ENCODE measurements at places on chromosomes 6 and 20.

- no peak for DNase-seq
Observed at GRCh38 chr6:45591890-45592289, 214.2 kb upstream of the SUPT3H start.

GRCh38 chr6:159390381-159390780, 221.2 kb downstream of the FNDC1 start:
- DNase-seq = no peak

DNA sequence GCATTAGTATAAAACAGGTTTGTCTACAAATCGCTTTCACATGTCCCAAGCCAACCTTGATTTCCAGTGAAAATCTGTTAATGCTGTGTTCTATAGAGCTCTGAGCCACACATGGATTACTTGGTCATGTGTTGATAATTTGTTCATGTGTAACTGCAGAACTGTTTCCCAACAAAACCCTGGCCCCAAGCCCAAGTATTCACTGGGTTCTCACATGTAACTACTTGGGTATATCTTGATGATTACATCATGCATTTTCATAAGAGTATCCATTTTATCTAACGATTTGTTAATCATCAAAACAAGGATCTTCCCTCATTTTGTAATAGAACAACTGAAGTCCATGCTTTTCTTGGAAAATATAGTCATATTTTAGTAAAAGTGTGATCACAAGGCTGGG, 657.6 kb downstream of the PRKN start:
- no peak for DNase-seq

DNA sequence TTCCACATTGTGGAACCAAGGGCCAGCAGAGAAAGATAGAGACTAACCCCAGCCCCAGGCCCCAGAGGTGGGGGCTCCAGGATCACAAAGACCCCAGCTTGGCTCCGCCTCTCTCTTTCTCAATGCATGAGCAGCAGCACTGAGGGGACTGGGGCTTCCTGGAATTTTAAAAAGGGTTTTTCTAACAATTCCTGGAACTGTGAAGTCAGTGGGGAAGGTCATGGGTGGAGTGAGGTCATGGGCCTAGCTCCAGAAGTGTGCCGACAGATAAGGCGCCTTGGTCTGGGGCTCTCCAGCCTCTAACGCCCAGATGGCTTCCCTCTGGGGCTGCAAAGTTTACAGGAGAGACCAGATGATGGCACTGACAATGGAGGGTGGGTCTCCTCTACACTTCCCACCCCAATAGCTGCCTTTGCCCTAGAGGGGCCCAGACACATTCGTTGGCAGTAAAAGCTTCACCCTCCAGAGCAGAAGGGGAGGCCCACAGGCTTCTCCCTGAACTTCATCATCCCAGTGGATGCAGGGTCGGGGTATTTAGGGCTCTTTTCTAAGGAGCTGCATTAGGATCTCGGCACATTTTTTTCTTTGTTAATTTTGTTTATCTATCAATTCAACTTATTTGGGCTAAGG, 46.9 kb upstream of the CD93 start:
- DNase-seq = no peak

- no peak for DNase-seq
Observed at GRCh38 chr6:81772741-81773140, 20.3 kb upstream of the TENT5A start.

GRCh38 chr6:652865-653264, 4.0 kb downstream of the HUS1B start:
- no peak for DNase-seq

DNA sequence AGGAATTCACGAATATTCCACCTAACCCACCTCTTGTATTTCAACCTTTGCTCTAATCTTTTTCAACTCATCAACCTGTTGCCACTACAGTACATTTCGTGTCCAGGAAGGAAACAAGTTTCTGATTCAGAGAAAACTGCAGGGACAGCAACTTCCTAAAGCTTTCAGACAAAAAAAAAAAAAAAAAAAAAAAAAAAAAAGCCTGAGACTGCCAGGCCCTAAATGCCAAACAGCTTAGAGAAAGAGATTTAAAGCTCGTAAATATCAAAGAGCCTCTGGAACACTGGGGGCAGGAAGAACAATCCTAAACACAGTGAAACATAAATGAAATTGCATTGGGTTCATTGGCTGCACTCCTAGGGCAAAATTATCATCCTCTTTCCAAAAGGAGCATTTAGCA, 411.2 kb upstream of the SPTLC3 start:
- no peak for DNase-seq

DNA sequence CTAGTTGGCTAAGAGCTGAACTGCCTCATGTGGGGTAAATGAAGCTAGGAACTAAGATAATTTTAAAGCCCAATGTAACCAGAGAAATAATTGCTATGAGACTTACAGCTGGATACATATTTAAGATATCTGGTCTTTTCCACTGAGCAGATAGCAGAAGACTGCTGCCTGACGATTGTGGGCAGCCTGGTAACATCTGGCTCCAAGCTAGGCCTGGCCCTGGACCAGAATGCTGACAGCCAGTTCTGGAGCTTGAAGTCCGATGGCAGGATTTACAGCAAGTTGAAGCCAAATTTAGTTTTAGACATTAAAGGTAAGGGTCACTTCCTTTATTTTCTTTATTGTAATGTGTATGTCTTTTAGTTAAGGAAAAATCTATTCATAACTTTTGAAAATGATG, 65.7 kb downstream of the RTN4IP1 start:
- no peak for DNase-seq

- DNase-seq = no peak
Observed at GRCh38 chr6:157605484-157605883, 217.6 kb upstream of the SNX9 start.

GRCh38 chr20:36113566-36114250, 40.8 kb upstream of the EPB41L1 start:
- peak; percentile 63 for DNase-seq

Measured in NAMALWA (cell line).